ENCODE measurements at places on chromosomes 4 and X. TPM values are rescaled to one million over a fixed set of nuclear protein-coding genes. Genes with fewer than 3 reads are reported as not detected.

DNA sequence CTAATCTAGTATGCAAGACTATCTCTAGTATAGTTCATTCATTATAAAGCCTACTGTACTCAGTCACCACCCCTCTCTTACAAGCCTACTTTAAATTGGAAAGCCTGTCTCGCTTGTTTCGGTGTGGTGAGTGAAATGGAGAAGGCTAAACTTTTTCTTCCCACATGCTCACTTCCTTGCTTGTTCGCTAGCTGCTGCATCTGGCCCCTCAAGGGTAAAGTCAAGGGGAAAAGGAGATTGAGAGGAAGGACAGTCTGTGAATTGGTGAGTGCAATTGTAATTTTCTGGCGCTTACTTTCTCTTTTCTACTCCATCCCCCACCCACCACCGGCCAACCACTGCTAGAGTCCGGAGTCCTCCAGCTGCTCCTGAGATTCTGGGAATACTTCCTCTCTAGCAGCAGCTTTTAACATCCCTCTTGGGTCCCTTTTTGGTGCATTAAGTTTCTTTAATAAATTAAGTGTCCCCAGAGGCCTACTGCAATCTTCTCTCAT, 12.1 kb upstream of the ARAP2 start:
- no peak for DNase-seq
- H3K4me3 ChIP-seq, result no peak overlapping the region
- no peaks in the 10 kb centered on the region for H3K27me3 ChIP-seq
- no peaks in the 10 kb centered on the region for H3K36me3 ChIP-seq
- no peak overlapping the region for H3K27ac ChIP-seq
- no peaks in the 10 kb centered on the region for H3K4me1 ChIP-seq

GRCh38 chr4:127538016-127538415, 94.7 kb upstream of the INTU start:
- no peak overlapping the region for H3K27ac ChIP-seq
- no peaks in the 10 kb centered on the region for H3K36me3 ChIP-seq
- no peaks in the 10 kb centered on the region for H3K4me1 ChIP-seq
- no peak for DNase-seq

GRCh38 chrX:16137416-16138107, 14.2 kb downstream of the GRPR start:
- peaks cover 29% of the 10 kb centered on the region for H3K27me3 ChIP-seq
- H3K4me1 ChIP-seq, result no peaks in the 10 kb centered on the region
- H3K27ac ChIP-seq, result no peak overlapping the region
- H3K36me3 ChIP-seq, result no peaks in the 10 kb centered on the region
- no peak for DNase-seq

GRCh38 chr4:33116871-33117270, 2396.7 kb downstream of the PCDH7 start:
- H3K4me1 ChIP-seq, result no peaks in the 10 kb centered on the region
- DNase-seq, result no peak
- H3K36me3 ChIP-seq, result no peaks in the 10 kb centered on the region
- H3K27ac ChIP-seq, result no peak overlapping the region
- H3K27me3 ChIP-seq, result no peaks in the 10 kb centered on the region
- no peak overlapping the region for H3K4me3 ChIP-seq

GRCh38 chrX:136779346-136779781, 1.4 kb downstream of the ARHGEF6 start:
- peaks cover 10% of the 10 kb centered on the region for H3K4me1 ChIP-seq
- H3K4me3 ChIP-seq, result no peak overlapping the region
- no peaks in the 10 kb centered on the region for H3K36me3 ChIP-seq
- DNase-seq, result no peak

RNF128 gene
- 0.72 TPM for total RNA-seq

TLR1 gene
- 2.4 TPM for total RNA-seq

ATP1B4 gene
- total RNA-seq, result not detected

Measured in osteoblast (primary cell).